Panc1 (cell line): ENCODE measurements at places on chromosomes 11 and 22. TPM values are rescaled to one million over a fixed set of nuclear protein-coding genes. Genes with fewer than 3 reads are reported as not detected.
A peak's percentile ranks its signal among the peaks of the same experiment; 100 is the strongest.

- DNase-seq: no peak
Measured at GRCh38 chr11:4025248-4025966, 69.2 kb upstream of the RRM1 start.

GRCh38 chr11:45486461-45486860, 179.0 kb downstream of the CHST1 start:
- DNase-seq: no peak

DNA sequence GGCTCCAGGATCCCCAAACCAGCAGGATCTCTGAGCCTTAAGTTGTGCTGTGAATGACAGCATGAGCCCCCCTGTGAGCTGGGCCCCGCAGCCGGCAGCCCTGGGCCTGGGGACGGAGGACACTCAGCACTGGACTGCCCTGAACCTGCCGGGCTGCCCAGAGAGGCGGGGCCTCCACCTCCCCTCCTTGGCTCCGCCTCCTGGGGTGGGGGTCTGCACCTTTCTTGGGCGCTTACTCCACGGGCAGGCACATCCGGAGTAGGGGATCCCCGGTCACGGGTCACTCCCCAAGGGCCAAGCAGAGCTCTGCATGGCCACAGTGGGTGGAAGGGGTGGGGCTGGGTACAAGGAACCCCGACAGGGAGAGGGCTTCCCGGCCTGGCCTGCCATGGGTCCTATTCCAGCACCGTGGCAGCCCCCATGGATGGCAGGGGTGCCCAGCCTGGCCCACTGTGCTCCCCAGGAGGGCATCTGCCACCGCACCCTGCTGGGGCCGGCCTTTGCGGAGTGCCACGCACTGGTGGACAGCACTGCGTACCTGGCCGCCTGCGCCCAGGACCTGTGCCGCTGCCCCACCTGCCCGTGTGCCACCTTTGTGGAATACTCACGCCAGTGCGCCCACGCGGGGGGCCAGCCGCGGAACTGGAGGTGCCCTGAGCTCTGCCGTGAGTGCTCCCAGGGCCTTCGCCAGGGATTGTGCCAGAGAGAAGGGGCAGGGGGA, 5.4 kb downstream of the MUC5B start:
- DNase-seq: no peak

GRCh38 chr11:9022961-9023680, 19.3 kb upstream of the NRIP3 start:
- DNase-seq: no peak

KRTAP5-1 gene
- total RNA-seq: not detected

GRAMD1B gene
- total RNA-seq: 0.46 TPM

DNA sequence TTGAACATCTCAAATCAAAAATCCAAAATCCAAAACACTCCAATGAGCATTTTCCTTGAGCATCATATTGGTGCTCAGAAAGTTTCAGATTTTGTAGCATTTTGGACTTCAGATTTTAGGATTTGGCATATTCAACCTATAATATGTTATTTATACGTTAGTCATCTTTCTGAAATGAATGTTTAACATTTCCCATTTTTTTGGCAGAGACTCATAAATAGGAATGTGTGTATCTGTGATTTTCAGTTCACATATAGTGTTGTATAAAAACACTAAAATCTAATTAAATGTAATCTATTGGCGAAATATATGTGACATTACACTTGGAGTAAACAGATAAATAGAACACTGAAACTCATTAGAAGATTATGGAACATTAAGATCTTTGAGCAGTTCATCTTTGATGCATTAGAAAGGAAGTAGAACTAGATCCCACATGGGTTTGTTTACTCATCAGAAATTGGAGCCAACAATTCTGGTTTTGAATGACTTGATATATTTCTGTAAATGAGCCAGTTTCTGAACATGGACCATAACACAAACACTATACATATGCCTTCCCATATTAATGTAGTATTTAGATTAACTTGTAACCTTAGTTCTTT, 153.1 kb downstream of the UVRAG start:
- DNase-seq: no peak

GRCh38 chr11:93541884-93542810, 1.0 kb downstream of the SMCO4 start:
- peak; percentile 43 for DNase-seq

OR52E8 gene
- total RNA-seq: not detected

ADAMTS15 gene
- 39.9 TPM for total RNA-seq

DNA sequence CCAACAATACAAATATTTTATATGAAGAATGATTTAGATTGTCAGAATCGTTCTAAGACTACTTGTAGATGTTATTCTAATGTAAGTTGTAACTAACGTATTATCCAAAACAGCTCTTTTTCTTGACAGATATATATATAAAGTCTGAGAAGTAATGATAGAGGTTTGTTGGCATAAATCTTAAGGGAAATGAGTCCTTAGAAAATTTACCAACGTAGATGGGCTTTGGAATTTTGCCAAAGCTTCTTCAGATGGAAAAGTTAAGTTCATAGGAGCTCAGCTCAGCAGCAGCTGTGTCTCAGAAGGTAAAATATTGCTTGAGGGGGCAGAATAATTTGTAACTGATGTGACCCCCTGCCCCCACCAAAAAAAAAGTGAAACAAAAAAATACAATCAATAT, 66.7 kb downstream of the BID start:
- no peak for DNase-seq
